GM23248 (cell line): ENCODE measurements at places on chromosomes 11 and 22. TPM values are rescaled to one million over a fixed set of nuclear protein-coding genes. Genes with fewer than 3 reads are reported as not detected.

- DNase-seq: no peak
- H3K4me3 ChIP-seq: no peak overlapping the region
- H3K36me3 ChIP-seq: no peaks in the 10 kb centered on the region
- no peak overlapping the region for H3K27ac ChIP-seq
These were observed 528.4 kb downstream of the TBC1D22A start for GRCh38 chr22:47290706-47291430.

DNA sequence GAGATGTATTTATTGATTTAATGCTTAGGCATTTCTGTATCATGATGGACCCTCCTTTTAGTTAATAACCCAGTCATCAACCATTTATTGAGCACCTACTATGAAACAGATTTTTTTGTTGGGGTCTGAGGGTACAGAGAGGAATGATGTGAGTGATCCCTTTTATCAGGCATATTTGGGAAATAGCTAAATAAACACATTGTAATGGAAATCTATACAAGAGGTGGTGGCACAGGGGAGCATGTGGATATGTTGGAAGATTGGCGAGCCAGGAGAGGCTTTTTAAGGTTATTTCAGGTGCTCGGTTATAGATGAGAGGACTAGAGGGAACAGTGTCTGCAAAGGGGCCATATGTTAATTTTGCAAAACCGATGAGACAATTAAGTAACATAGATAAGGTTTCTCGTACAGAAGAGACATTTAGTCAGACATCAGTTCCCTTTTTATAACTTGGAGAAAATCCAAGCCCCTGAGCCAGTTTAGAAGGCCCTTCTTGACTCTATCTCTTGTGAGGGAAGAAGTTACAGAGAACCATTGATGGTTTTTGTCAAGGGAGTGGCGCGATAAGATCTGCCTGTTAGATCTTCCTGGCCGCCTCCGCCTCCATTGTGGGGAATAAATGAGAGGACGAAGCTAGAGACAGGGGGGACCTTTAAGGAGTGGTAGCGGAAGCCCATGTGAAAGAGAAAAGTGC is 2.0 kb downstream of the ATXN10 start:
- no peaks in the 10 kb centered on the region for H3K27me3 ChIP-seq
- no peak overlapping the region for H3K27ac ChIP-seq
- peak overlapping the region; percentile 78 for H3K4me3 ChIP-seq

The OR6T1 gene
- not detected in 2 replicates for total RNA-seq

DNA sequence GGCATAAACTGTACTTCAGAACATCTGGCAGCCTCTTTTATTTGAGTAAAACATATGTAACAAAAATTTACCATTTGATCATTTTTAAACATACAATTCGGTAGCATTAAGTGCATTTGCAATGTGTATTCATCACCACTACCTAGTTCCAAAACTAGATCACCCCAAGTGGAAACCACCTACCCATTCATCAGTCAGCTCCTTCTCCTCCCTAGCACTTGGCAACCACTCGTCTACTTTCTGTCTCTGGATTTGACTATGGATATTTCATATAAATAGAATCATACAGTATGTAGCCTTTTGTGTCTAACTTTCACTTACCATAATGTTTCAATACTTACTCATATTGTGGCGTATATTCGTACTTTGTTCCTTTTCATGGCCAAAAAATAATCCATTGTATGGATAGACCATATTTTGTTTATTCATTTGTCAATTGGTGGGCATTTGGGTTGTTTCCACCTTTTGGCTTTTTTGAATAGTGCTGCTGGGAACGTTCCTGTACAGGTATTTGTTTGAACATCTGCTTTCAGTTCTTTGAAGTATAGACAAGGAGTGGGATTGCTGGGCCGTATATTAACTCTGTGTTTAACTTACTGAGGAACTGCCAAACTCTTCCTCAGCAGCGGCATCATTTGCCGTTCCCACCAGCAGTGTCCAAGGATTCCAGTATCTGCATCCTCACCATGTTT is 27.2 kb upstream of the ADORA2A start:
- H3K27ac ChIP-seq: no peak overlapping the region
- H3K27me3 ChIP-seq: no peaks in the 10 kb centered on the region
- DNase-seq: no peak
- no peak overlapping the region for H3K4me3 ChIP-seq
- peaks cover 29% of the 10 kb centered on the region for H3K4me1 ChIP-seq

The SCARF2 gene
- 45.6 and 46.9 TPM in 2 replicates for total RNA-seq

The LDLRAD3 gene
- 3.3 and 6.2 TPM in 2 replicates for total RNA-seq

DNA sequence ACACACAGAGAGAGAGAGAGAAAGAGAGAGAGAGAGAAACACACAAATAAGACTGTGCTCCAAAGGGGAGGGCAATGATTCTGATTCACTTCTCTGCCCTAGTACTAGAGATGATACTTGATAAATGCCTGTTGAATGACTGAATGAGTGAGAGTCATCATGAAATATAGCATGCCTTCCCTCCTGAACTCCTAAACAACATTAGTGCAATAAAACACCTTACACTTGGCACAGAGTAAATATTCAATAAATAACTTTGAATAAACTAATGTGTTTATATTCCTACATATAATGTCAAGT is 511.2 kb upstream of the RAG2 start:
- no peaks in the 10 kb centered on the region for H3K36me3 ChIP-seq
- no peaks in the 10 kb centered on the region for H3K27me3 ChIP-seq
- no peaks in the 10 kb centered on the region for H3K4me1 ChIP-seq
- DNase-seq: no peak

DNA sequence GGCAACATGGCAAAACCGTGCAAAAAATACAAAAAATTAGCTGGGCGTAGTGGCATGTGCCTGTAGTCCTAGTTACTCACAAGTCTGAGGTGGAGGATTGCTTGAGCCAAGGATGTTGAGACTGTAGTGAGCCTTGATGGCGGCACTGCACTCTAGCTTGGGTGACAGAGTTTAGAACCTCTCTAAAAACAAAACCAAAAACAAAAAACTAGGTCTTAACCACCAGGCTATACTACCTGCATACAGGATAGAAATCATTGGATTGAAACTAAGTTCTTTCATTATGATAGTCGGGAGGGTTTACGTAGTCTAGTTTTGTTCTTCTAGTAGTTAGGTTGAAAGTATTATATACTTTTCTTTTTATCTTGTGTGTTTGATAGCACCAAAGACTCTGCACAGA is 5.8 kb downstream of the RNF214 start:
- peaks cover 8% of the 10 kb centered on the region; the same call in 1 of the 2 replicates for H3K36me3 ChIP-seq
- peak overlapping the region; percentile 90 for H3K27ac ChIP-seq
- no peak for DNase-seq
- peaks cover 22% of the 10 kb centered on the region for H3K4me1 ChIP-seq
- H3K27me3 ChIP-seq: no peaks in the 10 kb centered on the region
- no peak overlapping the region for H3K4me3 ChIP-seq

DNA sequence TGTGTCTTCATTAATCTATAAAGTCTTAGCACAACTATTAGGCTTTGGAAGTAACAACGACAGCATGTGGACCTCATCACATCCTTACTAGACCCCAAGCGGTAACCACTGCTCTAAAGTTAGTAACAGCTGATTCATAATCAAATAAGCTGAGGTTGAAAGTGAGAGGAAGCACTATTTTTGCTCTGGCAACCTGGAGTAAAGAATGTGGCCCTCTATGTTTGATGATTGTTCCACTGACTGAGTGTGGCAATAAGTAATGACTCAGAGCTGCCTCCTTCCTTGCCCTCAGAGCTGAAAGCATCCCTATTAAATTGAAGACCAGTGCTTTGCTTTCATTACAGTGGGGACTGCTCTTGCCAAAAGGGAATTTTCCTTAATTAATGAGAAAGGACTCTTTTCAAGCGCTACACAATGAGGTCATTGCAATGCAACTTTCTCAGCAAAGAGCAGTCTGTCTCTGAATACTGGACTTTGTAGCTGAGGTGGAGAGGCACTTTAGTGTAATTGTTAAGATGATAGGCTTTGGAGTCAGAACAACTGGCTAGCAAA is 906.1 kb upstream of the RAG2 start:
- 0 out of 2 replicates have a peak overlapping the region, but pooled peaks have one; percentile 36 for H3K27ac ChIP-seq
- H3K4me1 ChIP-seq: no peaks in the 10 kb centered on the region
- H3K27me3 ChIP-seq: no peaks in the 10 kb centered on the region
- H3K36me3 ChIP-seq: no peaks in the 10 kb centered on the region
- DNase-seq: peak; percentile 33

- H3K4me3 ChIP-seq: no peak overlapping the region
- no peaks in the 10 kb centered on the region for H3K4me1 ChIP-seq
- H3K27ac ChIP-seq: no peak overlapping the region
- no peaks in the 10 kb centered on the region for H3K27me3 ChIP-seq
- no peak for DNase-seq
These were observed 636.0 kb downstream of the TBC1D22A start for GRCh38 chr22:47398491-47398890.

The C11orf52 gene
- 2.1 and 3.5 TPM in 2 replicates for total RNA-seq

The DERL3 gene
- 1.2 and 2.3 TPM in 2 replicates for total RNA-seq

- H3K36me3 ChIP-seq: peaks cover 47% of the 10 kb centered on the region
- no peaks in the 10 kb centered on the region for H3K4me1 ChIP-seq
- H3K4me3 ChIP-seq: no peak overlapping the region
- H3K27ac ChIP-seq: no peak overlapping the region
These were observed 38.1 kb upstream of the CTTN start for GRCh38 chr11:70360211-70360610.

The XKR3 gene
- not detected in 2 replicates for total RNA-seq

DNA sequence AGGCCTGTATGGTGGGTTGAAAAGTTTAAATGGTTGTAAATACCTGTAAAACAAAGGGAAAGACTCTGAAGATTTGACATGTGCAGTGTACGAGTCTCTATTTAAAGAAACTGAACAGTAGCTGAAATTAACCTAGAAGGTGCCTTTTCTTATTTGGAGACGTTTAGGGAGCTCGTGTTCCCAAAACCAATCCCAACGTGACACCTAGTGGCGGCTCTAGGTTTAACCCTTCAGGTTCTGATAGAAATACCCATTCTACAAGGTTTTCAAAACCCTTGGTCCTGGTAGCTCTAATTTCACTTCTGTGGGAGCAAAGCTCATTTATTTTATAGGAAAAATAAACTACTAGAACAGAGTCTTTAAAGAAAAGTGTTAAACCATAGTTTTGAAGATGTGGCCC is 258.3 kb downstream of the LRRC4C start:
- no peaks in the 10 kb centered on the region for H3K36me3 ChIP-seq
- H3K27ac ChIP-seq: no peak overlapping the region
- no peaks in the 10 kb centered on the region for H3K4me1 ChIP-seq
- no peaks in the 10 kb centered on the region for H3K27me3 ChIP-seq
- H3K4me3 ChIP-seq: no peak overlapping the region

The GLYATL1B gene
- total RNA-seq: not detected in 2 replicates

- no peaks in the 10 kb centered on the region for H3K36me3 ChIP-seq
- no peaks in the 10 kb centered on the region; the same call in 1 of the 2 replicates for H3K27me3 ChIP-seq
- peak; percentile 54 for DNase-seq
- no peak overlapping the region for H3K27ac ChIP-seq
These were observed 53.0 kb downstream of the SCUBE1 start for GRCh38 chr22:43289976-43290721.

The POLDIP3 gene
- 32.8 and 35.5 TPM in 2 replicates for total RNA-seq

The MS4A6E gene
- not detected in 2 replicates for total RNA-seq

The SCGB1D2 gene
- not detected in 2 replicates for total RNA-seq

- no peak overlapping the region for H3K27ac ChIP-seq
- H3K36me3 ChIP-seq: no peaks in the 10 kb centered on the region
- peaks cover 4% of the 10 kb centered on the region; the same call in 1 of the 2 replicates for H3K4me1 ChIP-seq
- peak; percentile 34 for DNase-seq
These were observed 89.6 kb downstream of the CSNK2A3 start for GRCh38 chr11:11263238-11264005.

The MFRP gene
- total RNA-seq: 0.13 TPM in 1 of 2 replicates, not detected in the other

DNA sequence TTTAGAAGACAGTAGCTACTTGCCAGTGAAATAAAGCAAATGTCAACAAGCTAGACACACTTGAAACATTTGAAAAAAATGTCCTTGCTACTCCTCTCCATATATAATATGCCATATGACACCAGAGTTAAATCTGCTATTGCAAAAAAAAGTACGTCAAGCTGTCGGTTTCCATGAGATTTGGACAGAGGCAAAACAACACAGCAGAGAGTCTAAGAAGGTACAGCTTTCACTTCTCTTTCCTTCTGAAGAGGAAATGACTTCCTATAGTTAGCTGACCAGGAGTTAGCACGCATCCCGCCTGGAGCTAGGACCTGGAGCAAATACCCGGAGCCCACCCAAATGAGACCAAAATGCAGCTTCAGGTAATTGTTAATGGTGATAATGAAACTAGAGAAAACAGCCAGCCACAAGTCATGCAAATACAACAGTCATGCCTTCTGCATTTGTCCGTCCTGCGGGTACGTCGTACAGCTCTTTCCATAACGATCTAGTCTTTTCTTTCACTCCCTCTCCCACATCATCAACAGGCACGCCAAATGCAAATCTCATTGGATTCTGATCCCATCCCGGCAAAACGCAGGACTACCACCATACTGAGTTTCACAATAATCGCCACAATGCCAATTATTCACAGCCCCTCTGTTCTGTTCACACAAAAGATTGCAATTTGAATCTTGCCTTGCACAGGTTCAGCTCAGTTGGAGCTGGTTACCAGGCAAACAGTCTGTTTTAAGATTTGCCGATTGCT is 395.0 kb upstream of the CCDC90B start:
- H3K4me3 ChIP-seq: peak overlapping the region; percentile 78
- H3K36me3 ChIP-seq: no peaks in the 10 kb centered on the region
- H3K27me3 ChIP-seq: no peaks in the 10 kb centered on the region
- H3K27ac ChIP-seq: no peak overlapping the region

DNA sequence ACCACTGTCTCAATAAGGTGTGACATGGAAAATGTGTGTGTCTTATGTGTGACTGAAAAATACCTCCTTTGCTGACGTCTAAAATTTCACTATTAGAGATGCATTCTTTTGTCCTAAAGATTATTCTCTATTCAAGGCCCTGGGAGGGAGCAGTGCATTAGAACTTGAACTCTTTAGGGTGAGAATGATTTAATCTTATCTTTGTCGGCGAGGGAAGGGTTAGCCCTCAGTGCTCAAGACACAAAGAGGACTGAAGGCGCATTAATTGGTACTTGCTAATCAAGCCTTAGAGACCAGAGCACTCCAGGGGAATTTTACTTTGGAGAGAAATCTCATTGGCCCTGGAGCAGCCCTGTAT is 29.8 kb upstream of the PLET1 start:
- H3K4me1 ChIP-seq: peaks cover 41% of the 10 kb centered on the region
- no peaks in the 10 kb centered on the region for H3K36me3 ChIP-seq
- no peaks in the 10 kb centered on the region for H3K27me3 ChIP-seq
- H3K27ac ChIP-seq: no peak overlapping the region

DNA sequence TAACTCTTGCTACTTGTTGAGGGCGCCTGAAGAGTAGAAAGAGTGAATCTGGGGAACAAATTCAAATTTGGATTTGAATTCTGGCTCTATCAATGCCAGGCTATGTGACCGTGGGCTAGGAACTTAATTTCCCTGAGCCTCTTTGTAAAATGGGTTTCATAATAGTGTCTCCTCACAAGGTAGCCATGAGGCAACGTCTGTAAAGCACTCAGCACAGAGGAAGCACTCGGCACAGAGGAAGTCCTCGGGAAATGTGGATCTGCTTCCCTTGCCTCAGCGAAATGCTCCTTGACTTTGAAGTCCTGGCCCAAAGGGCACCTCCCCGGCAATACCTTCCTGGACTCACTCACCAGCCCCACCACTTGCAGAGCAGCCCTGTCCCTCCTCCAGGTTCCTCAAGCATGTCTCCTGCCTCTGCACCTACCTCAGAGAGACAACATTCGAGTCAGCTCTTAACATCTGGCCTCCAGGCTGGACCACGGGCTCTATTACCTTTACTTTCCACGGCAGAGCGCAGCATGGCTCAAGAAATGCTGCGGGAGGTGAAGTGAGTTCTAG is 17.7 kb downstream of the CD6 start:
- no peak for DNase-seq
- H3K4me1 ChIP-seq: peaks cover 7% of the 10 kb centered on the region; the same call in 1 of the 2 replicates
- no peaks in the 10 kb centered on the region for H3K36me3 ChIP-seq
- H3K4me3 ChIP-seq: no peak overlapping the region
- H3K27me3 ChIP-seq: peaks cover 42% of the 10 kb centered on the region

- H3K36me3 ChIP-seq: no peaks in the 10 kb centered on the region
- no peaks in the 10 kb centered on the region for H3K4me1 ChIP-seq
- H3K27me3 ChIP-seq: no peaks in the 10 kb centered on the region
These were observed 805.2 kb upstream of the CCDC90B start for GRCh38 chr11:84091212-84091986.

The CD248 gene
- 212 and 230 TPM in 2 replicates for total RNA-seq
